ENCODE measurements at places on chromosomes 7 and 10.

DNA sequence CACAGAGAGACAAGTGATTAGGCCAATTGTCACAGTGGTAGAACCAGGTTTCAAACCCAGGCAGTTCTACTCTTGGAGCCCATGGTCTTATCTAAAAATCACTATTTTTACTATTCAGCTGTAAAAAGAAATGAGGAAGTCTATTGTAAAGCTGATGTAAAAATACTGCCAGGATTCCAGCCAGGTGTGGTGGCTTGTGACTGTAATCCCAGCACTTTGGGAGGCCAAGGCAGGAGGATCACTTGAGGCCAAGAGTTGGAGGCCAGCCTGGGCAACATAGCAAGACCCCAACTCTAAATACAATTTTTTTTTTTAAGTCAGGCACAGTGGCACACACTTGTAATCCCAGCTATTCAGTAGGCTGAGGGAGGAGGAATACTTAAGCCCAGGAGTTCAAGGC lies 40.4 kb downstream of the HIP1 start:
- no peak for DNase-seq

DNA sequence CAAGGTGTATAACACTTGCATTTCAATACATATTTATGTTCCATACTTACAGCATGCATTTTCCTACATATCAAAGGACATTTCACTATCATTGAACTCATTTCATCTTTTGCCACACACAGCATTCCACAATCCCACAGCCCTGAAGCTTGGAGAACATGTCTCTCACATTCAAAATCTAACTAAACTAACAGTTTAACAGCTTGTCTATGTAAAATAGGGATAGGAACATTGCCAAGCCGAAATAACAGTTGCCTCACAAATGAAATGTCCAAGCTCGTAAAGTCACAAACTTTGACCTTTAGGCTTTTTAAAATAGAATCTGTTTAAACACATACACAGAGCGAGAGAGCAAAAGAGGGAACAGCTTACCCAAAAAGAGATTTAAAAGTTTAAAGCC lies 65.3 kb downstream of the HGF start:
- no peak for DNase-seq

DNA sequence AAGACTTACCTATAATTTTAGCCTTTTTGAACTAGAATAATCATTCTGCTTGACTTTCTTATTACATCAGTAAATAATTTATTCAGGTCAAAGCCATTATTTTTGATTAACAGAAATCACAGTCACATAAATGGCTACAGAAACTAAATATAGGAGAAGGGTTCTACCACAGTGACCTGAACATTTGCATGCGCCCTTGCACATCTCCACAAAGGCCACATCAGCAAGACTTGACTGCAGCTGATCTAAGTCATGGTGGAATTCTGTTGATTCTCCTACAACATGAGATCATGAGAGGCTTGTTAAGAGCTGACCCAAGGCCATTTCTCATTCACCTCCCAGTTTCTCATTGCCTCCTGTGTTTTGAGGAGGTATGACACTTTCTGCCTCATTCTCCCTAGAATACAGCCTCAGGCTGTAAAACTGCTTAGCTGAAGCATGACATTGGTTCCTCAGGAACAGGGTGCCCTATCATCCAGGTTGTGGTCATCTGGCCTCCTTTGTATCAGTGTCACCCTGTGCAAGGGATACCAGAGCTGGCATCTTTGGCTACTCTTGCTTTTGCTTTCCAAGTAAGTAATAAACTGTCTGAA lies 6.7 kb upstream of the IMMP2L start:
- no peak for DNase-seq

DNA sequence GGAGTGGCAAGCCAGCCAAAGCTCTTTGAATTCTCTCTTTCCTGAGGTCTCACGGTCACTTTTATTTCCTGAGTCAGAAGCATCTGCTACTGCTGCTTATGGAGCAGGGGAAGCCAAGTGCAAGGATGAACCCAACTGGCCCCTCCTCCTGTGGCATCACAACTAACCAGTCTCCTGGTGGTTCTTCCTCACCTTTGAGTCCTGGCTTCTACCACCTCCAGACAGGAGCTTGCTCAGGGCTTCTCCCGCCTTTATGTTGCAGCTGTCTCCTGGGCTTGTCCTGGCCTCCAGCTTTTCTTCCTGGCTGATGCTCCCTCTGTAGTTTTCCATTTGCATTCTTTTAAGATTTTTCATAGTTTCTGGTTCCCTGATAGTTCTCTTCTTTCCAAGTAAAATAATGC lies 349.7 kb upstream of the NRP1 start:
- no peak for DNase-seq

DNA sequence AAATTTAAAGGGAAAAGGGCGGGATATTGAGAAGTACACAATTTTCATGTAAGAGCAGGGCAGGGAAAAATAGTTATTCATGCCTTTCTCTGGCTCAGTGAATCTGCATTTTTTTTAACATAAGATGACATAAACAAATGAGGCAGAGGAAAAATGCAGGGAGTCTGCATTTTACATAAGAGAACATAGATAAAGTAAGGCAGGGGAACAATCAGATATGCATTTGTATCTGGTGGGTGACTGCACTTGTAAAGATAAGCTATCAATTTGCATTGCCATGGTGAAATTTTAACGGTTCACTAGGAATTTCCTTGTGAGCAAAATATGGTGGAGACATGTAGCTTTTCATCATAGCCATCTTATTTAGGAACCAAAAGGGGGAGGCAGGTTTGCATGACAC lies 33.5 kb downstream of the ALOX5 start:
- DNase-seq, result no peak

DNA sequence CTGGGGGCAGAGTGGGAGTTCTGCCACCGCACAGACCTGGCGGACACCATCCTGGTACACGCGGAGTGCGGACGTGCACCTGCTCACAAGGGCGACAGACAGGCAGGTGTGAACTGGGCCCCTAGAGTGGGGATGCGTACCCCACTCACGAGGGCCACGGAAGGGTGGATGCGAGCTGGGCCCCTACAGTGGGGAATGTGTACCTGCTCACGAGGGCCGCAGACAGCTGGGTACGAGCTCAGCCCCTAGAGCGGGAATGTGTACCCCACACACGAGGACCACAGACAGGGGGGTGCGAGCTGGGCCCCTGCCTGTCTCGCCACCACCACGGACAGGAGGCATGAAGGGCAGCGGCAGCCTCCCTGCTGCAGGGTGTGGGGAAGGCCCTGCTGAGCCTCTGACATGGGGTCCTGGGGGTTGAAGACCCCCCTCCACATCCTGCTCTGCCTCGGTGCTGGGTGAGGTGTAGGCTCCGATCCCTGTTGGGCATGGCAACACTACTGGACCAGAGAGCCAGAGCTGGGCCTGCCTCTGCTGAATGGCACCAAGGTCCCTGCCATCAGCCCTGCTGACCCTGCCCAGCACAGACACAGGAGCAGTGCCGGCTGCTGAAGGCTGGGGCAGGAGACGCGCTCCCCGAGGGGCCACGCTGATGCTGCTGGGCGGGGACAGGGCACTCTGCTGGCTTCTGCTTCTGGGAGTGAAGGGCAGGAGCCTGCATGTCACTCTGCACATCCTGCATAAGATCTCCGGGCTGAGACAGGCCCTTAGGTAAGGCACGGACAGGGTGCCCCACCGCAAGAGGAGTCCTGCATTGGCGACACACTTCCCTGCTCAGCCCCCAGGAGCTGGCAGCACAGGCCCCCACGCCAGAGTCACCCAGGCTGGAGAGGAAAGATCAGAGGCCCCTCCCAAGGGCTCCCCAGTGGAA lies 259.2 kb downstream of the MAD1L1 start:
- no peak for DNase-seq

GRCh38 chr7:30934225-30934624 lies 22.6 kb downstream of the AQP1 start:
- no peak for DNase-seq

DNA sequence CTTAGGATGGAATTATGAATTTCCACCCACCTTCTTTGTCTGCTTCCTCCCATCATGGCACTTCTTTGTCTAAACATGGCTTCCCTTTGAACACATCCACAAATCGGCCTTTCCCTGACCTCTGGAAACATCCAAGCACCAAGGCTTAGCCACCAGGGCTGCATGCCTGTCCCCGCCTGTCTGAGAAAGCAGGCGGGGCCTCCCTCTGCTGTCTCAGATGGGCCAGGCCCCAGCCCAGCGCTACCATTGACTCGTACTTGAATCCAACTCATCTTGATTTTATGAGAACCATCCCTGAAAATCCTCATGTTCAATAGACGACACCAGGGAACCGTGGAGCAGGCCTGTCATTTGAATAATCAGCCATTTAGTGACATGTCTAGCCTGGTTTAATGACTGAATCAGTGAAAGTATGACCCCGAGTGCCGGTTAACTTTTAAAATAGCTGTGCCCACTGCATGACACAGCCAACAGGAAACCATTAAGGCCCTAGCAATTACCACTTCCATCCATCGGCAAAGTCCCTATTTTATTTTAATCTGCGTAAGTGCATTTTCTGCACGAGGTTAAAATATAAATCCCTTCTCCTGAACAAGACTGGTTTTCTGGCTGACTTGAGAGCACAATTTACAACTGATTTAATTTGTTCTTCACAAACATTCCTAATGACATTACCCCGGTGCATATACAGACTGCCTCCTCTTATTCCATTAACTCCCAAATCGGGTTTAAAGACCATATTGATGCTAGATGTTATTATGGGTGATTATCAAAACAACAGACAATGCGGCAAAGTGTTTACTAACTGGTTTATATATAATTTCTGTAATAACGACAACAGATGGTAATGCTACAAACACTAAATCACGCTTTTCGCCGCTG lies 194.7 kb downstream of the BUB3 start:
- no peak for DNase-seq

DNA sequence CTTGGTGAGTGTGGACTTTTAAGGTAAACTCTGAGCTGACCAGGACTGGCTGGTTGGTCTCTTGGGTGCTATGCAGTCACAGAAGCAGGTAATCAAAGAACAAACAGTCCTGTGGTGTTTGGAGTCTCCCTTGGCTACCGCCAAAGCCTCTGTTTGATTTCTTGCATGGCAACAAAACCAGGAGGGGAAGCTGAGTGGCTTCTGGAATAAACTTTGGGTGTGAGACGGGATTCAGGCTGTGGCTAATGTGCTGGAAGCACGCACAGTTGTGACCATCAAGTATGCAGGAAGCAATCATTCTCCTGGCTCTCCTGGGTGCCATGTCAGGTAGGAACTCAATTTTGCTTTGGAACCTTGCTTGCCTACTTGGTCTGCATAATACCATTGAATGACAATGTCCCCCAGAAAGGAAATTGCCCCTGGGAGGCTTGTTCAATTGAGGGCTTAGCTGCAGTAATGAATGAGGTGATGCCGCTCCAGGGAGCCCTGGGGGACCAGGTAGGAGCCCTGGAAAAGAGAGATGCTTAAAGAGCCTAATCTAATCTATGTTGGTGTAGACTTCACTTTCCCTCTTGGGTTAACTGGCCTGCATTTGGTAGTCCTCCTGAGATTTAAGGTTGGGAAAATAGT lies at the start of gene CDHR3:
Gene CDHR3, plus strand, starts transcription at position 227 of the 630 bp plus-strand sequence. Its CDS starts 55 bp downstream, at position 282.
- no peak for DNase-seq
